Fibroblast of skin of scalp (primary cell): ENCODE measurements at places on chromosomes 4 and X.

DNA sequence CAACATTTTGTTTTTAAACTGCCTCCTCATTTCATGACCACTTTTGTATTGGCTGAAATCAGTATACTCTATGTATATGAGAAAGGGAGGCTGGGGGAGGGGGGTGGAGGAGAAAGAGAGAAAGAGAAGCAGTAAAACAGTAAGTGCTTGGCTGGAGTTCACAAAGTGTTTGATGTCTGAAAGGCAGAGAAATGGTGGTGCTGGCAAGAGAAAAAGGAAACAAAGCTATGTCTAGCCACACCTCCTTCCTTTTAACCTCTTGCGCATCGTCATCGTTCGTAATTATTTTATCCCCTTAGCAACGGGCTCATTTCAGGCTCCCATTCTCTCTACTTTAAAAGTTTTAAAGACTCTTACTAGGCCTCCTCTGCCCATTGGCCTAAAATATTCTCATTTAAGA lies 25.6 kb downstream of the RPA4 start:
- no peak for DNase-seq

- peak; percentile 29 for DNase-seq
These were observed 133.1 kb downstream of the JADE1 start for GRCh38 chr4:128942607-128943006.

DNA sequence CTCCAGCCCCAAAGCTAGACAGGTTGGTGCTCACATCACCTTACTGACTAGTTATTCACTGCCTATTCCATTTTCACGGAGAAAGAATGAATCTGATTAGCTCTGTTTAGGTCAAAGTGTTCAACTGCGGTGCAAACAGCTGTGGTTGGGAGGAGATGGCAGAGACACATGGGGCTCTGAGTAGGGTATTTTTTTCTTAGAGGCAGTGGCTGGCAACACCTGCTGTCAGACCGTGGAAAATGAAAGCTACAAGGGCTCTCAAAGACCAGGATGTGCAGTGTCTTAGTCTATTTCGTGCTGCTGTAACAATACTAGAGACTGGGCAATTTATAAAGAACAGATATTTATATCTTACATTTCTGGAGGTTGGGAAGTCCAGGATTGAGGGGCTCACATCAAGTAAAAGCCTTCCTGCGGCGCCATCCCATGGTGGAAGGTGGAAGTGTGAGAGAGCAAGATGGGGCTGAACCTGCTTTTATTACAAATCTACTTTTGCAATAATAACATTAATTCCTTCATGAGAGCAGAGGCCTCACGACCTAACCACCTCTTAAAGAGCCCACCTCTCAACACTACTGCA lies 10.6 kb downstream of the NYX start:
- no peak for DNase-seq

- no peak for DNase-seq
These were observed 8.0 kb downstream of the SHOX start for GRCh38 chrX:638482-639131.

DNA sequence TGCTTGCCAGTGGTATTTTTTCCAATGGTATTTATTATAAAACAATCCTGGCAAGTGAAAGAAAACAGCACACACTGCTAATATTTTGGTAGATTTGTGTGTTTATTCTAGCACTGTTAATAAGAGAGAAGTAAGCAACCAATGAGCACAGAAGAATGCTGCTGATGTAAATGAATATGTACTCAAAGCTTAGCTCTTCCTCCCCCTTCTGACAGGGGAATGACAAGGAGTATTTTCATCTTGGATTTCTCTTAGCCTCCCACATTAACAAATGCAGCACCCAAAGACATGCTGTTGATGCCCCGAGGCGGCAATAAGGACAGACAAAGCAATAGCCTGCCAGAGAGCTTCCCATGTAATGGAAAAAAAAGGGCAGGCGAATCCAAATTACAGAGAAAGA lies 18.6 kb downstream of the ARHGAP6 start:
- DNase-seq: no peak

DNA sequence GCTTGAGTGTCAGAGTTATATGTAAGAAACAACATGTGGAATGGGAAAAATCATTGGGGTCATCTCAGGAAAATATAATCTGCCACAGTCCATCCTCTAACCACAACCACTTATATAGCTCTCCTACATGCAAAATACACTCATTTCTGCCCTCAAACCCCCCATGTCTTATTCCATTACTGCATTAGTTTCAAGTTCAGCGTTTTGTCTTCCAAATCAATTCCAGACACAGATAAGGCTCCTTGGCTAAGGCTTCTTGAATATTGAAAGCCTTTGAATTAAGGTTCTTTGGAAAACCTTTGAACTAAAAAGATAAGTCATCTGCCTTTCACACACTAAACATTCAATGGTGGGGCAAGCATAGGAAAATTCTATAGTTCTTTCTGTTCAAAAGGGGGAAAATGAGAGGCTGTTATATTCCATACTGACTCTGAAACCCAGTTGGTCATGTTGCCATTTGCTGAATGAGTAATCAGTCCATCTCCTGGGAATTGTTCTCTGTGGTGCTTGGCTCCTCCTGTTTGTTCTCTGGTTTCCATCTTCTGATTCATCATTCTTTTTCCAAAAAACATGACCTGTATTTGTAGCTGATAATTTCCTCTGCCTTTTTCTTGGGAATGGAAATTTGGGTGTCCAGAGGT lies 218.7 kb downstream of the BMPR1B start:
- DNase-seq: peak; percentile 91

- DNase-seq: no peak
These were observed 140.1 kb downstream of the CBR4 start for GRCh38 chr4:168870004-168870403.

- peak; percentile 3 for DNase-seq
These were observed 18.7 kb upstream of the ZNF157 start for GRCh38 chrX:47351706-47352105.
